ENCODE measurements at places on chromosomes 12 and 14.

GRCh38 chr12:19485240-19485639 lies 45.9 kb downstream of the AEBP2 start:
- DNase-seq: peak; percentile 8

GRCh38 chr12:24856541-24856940 lies 92.4 kb downstream of the BCAT1 start:
- no peak for DNase-seq

GRCh38 chr12:67137256-67137655 lies 131.9 kb upstream of the CAND1 start:
- no peak for DNase-seq

- DNase-seq: no peak
Measured at GRCh38 chr12:11853126-11853525, 203.7 kb downstream of the ETV6 start.

DNA sequence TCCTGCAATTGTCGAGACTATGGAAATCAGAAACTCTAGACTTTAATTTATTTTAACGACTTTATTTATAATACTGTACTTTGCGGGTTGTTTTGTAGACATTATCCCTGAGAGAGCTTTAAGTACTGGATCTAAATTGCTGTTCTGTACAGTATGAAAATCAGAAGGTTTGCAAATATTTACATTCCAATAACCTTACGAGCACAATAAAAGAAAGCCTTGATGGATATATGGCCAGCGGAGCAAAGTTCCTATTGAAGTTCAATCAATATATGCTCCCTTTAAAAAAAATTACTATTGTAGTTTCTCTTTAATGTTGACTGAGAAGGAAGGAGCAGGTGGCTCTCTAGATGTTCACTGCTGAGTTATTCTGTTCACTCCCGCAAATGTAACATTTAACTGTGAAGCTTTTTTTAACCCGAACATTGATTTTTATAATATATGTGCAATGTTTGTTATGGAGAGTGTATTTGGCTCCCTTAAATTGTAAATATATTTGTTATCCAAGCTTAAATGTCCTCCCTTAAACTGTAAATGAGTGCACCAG lies 235.3 kb downstream of the PLCZ1 start:
- DNase-seq: no peak

Data from inflammatory macrophage treated with lipopolysaccharide for 4 hours (primary cell).